ENCODE measurements at places on chromosomes 5 and 9.
A peak's percentile ranks its signal among the peaks of the same experiment; 100 is the strongest.

- peak; percentile 87 for DNase-seq
Observed at GRCh38 chr9:129737479-129738274, 15.2 kb downstream of the PTGES start.

GRCh38 chr5:79135790-79136553 is 24.4 kb downstream of the BHMT start:
- no peak for DNase-seq

GRCh38 chr9:131284856-131285255 is 4.7 kb upstream of the PLPP7 start:
- no peak for DNase-seq

- DNase-seq = peak; percentile 53
Observed at GRCh38 chr5:10330511-10331230, 22.8 kb upstream of the MARCHF6 start.

- peak; percentile 67 for DNase-seq
Observed at GRCh38 chr9:130713286-130713960, 19.8 kb downstream of the EXOSC2 start.

DNA sequence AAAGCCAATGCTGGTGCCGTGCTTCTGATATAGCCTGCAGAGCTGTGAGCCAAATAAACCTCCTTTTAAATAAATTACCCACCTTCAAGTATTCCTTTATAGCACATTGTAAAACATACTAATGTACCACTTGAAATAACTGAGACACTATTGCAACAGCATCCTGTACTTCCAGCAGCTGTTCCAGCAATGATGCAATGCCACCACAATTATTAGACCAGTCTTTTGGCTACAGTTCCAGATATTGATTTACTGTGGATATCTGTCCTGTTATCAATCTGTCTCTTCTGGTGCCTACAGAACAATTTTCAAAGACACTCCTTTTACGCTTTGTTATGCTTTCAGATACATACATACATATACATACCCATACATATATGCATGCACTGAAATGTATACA is 567.9 kb downstream of the TAF11L14 start:
- no peak for DNase-seq

- DNase-seq = peak; percentile 88
Observed at GRCh38 chr9:89734600-89735041, 129.8 kb downstream of the GADD45G start.

DNA sequence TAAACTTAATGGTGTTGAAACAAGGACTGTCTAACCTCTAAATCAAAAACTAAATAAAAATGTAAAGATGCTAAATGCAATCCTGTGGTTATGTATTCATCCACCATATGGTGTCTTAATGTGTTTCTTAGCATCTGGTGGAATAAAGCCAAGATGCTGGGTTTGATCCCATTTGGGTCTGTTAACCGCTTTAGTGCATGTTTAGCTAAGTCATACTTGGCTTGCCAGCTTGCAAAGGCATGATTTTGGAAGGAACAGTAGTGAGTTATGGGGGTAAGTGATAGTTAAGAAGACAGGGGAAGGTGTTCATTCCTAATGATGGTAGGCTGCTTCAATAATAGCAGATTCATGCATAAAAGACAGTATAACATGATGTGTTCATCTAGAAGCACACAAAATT is 139.0 kb upstream of the SLC27A6 start:
- DNase-seq = no peak

DNA sequence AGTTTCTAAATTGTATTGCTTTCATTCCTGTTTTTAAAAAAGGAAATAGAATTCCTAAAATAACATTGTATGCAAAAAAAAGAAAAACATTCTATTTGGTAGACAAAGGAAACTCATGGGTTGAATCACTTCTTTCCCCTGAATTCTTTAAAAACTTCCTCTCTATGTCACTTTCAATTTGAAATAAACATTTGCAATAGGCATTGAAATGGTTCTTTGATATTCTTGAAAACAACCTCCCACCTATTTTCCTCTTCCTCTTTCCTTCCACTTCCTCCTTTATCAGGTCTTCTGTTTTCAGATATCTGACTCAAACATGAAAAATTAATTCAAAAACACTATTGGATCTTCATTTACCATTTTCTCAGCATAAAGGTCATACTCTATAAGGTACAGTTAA is 442.0 kb upstream of the MEF2C start:
- DNase-seq = no peak

DNA sequence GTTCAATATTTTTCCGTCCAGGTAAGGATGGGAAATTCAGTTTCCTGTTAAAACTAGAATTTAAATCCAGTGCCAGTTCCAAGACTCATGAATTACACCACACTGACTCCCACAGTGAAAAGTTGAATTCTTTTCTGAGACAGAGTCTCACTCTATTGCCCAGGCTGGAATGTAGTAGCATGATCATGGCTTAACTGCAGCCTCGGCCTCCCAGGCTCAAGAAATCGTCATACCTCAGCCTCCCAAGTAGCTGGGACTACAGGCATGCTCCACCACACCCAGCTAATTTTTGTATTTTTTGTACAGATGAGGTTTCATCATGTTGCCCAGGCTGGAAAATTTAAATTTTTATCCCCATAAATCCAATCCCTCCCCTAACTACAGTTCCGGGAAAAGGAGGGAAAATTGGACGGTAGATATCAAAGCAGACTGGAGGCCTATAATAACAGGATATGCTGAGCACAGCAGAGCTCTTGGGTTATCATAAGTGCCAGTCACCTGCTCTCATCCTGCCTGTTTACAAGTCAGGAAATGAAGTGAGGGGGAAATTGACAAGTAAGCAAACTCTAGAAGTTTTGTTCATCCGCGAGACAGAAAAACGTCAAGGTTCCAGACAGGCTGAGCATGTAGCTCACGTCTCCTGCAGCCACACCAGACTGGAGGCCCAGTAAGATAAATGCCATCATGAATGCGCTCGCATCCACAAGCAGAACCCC is 105.7 kb downstream of the UGCG start:
- no peak for DNase-seq

All from left lobe of liver (tissue), 2 donors.